WTC11 (cell line): ENCODE measurements at places on chromosomes 11 and 22.

- H3K27ac ChIP-seq = no peak overlapping the region
- H3K36me3 ChIP-seq = no peaks in the 10 kb centered on the region
- no peak overlapping the region for H3K4me3 ChIP-seq
- DNase-seq = peak; percentile 46
- peaks cover 2% of the 10 kb centered on the region; the same call in 1 of the 2 replicates for H3K27me3 ChIP-seq
Observed at GRCh38 chr22:44583854-44584253, 85.8 kb upstream of the RTL6 start.

- no peaks in the 10 kb centered on the region for H3K4me1 ChIP-seq
- DNase-seq = no peak
- peaks cover 9% of the 10 kb centered on the region for H3K27me3 ChIP-seq
- peaks cover under 1% of the 10 kb centered on the region; the same call in 1 of the 2 replicates for H3K36me3 ChIP-seq
- H3K4me3 ChIP-seq = no peak overlapping the region
Observed at GRCh38 chr11:60858236-60858635, 2.5 kb upstream of the PTGDR2 start.

- no peak for DNase-seq
- no peak overlapping the region for H3K4me3 ChIP-seq
- peak overlapping the region; percentile 70 for H3K27ac ChIP-seq
- peaks cover 15% of the 10 kb centered on the region for H3K36me3 ChIP-seq
Observed at GRCh38 chr22:37913233-37913721, 7.2 kb downstream of the MICALL1 start.

DNA sequence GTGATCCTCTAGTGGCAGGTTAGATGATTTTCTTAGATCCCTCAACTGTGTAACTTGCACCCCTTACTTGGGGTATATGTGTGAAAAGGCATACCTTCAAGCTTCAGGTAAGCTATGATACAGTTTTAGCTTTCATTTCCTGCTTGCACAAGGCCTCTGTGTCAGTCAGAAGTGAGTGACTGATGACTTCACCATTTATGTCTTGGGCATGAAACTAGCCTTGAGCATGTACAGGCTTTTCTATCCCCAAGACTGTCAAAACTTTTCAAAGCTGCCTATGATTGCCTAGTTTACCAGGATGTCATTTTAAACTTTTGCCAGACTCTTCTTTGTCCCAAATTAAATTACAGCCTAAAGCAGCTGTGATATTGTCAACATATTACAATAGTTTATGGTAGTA, 286.1 kb upstream of the CNTN5 start:
- H3K27ac ChIP-seq = no peak overlapping the region; the same call in 1 of the 2 replicates
- no peaks in the 10 kb centered on the region for H3K36me3 ChIP-seq
- peaks cover 18% of the 10 kb centered on the region for H3K4me1 ChIP-seq
- no peaks in the 10 kb centered on the region for H3K27me3 ChIP-seq

DNA sequence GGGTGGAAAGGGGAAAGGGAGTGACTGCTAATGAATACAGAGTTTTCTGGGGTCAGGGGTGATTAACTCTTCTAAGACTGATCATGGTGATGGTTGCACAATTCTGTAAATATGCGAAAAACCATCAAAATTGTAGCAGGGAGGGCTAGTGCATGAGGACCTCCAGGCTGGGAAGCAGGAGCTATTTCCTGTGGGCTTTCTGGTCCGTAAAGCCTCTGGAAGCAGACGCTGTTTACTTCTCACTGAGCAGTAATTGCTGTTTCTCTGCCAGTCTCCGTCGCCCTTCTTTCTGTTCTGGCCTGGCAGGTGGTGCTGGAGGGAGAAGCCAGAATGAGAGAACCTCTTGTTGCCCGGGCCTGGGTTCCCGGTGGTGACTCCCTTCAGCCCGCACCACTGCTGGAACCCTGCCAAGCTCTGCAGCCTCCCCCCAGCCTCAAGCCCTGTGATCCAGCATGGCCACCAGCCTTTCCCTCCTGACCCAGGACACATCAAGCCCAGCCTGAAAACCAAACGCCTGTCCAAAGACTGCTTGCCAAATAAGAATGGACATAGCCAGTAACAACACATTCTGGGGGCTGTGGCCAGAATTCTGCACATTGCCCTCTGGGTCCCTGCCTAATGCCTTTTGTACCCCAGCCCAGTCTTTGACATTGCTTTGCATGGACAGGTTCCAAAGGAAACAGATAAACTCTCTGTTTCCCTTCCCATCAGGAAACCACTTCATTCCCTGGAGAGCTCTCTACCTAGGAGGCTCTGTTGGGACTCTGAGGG, 201.0 kb upstream of the NAV2 start:
- no peaks in the 10 kb centered on the region; the same call in 1 of the 2 replicates for H3K27me3 ChIP-seq
- H3K36me3 ChIP-seq = no peaks in the 10 kb centered on the region
- peaks cover 3% of the 10 kb centered on the region; the same call in 1 of the 2 replicates for H3K4me1 ChIP-seq
- DNase-seq = no peak
- H3K27ac ChIP-seq = no peak overlapping the region

GRCh38 chr22:27761665-27762064, 39.9 kb downstream of the MN1 start:
- H3K27ac ChIP-seq = no peak overlapping the region
- no peak for DNase-seq
- no peak overlapping the region for H3K4me3 ChIP-seq
- H3K27me3 ChIP-seq = no peaks in the 10 kb centered on the region
- peaks cover 17% of the 10 kb centered on the region for H3K4me1 ChIP-seq

DNA sequence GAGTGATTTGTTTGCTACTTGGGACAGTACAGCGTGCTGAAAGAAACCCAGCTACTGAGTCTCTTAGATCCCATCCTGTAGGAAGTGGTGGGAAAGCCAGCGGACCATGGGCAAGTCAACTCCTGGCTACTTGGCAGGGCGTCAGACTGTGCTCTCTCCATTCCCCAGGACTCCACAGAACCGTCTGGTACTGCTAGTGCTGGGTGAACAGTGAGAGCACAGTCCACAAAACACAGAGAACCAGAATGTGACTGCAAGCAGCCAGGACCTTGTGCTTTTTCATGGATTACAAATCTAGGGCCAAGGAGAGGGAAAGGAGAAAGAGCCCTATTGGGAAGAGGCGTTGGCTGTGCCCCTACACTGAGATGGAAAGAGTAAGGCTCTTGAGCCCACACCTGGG, 10.2 kb downstream of the BID start:
- H3K36me3 ChIP-seq = no peaks in the 10 kb centered on the region
- no peaks in the 10 kb centered on the region; the same call in 1 of the 2 replicates for H3K27me3 ChIP-seq
- no peak overlapping the region for H3K4me3 ChIP-seq
- no peak for DNase-seq
- no peak overlapping the region for H3K27ac ChIP-seq

DNA sequence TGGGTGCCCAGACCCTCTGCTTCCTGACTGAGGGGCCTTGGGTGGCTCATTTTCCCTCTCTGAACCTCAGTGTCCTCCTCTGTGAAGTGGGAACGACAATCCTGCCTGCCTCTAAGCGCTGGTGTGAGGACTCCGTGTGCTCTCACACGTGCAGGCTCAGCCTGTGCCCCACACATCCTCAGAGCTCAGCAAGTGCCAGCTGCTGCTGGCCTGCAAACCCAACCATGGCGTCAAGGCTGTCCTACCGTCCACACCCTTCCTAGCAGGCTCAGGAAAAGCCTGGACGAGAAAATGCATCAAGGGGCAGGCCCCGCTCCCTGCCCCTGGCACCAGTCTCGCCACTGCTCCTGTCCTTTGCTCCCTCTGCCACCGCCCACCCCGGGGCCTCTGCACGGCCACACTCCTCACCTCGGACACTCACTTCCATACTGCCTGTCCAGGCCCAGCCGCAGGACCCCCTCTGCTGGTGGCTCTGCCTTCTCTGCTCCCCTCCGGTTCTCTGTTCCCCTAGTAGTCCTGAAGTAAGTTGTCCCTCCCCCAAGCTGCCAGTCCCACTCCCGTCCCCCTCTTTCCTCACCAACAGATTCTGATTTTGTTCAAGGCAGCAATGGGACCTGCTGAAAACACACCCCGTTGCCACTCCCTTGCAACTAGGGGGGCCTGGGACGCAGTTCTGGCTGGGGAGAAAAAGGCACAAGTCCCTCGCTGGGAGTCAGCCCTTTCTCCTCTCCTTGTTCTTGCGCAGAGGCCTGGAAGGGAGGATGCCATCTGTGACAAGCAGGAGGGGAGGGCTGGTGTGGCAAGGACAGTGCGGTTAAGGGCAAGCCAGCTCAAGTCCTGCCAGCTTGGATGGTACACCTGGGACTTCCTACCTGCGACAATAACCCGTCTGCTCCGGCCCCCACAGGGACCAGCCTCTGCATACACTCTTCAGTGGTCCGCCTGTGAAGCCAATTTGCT, 62.2 kb downstream of the ARFGAP3 start:
- H3K4me3 ChIP-seq = no peak overlapping the region
- no peaks in the 10 kb centered on the region for H3K36me3 ChIP-seq
- DNase-seq = peak; percentile 49
- H3K27ac ChIP-seq = peak overlapping the region; percentile 82
- H3K27me3 ChIP-seq = no peaks in the 10 kb centered on the region
- H3K4me1 ChIP-seq = peaks cover 8% of the 10 kb centered on the region; the same call in 1 of the 2 replicates

DNA sequence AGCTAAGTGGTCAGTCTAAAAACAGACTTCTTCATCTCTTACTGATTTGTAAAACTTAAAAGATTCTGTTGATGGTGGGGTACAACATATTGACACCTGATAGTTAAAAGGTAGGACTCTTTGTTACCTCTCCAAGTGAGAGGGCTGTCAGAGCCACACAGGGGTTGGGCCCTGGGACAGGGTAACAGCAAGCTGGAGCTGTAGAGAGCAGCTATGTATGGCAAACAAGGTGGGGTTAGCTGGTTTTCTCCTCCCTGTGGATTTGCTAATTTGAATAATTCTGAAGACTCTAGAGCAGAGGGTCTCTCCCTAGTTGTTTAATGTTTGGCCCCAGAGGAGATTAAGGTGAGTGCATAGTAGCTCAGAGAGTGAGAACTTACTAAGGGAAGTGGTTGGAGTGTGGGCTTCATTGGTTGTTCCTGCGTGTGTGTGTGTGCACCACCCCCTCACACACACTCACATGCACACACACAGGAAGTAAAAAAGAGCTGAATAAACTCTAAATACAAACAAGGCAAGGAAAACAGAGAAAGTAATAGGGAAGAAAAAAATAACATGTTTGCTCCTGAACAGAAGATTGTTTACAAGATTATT, 9.2 kb upstream of the GAS2 start:
- peaks cover 26% of the 10 kb centered on the region for H3K4me1 ChIP-seq
- no peak overlapping the region for H3K4me3 ChIP-seq
- peaks cover 7% of the 10 kb centered on the region for H3K36me3 ChIP-seq

DNA sequence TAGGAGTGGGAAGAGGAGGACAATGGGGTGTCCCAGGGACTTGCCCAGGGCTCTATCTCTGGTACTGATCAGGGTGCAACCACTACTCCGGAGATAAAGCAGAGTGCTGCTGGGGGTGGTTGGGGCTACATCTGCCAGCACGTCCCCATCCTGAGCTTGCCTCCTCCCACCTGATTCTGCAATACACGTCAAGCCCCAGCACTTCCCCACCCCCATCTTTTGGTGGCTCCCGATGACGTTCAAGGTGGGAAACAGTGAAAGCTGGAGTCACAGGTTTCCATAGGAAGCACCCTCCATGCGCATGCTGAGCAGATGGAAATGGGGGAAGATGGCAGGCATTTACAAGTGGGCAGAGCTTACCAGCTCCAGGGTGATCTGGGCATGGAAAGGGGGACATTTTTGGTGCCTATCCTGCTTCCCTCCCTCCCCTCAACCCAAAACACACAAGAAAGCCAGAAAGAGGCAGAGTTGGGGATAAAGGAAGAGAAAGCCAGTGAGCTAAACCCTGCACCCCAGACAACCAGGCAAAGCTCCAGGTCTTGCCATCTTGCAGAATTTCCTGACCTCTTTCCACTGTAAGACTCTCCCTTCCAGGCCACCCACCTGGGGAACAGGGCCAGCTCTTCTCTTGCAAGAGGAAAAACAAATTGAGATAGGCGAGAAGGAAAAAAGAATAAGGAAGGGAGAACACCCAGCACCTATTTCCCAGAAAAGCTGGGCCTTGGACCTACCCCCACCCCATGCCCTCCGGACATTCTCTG, 15.8 kb downstream of the SYT7 start:
- peaks cover 19% of the 10 kb centered on the region for H3K27me3 ChIP-seq
- no peak overlapping the region for H3K27ac ChIP-seq
- no peak overlapping the region for H3K4me3 ChIP-seq

DNA sequence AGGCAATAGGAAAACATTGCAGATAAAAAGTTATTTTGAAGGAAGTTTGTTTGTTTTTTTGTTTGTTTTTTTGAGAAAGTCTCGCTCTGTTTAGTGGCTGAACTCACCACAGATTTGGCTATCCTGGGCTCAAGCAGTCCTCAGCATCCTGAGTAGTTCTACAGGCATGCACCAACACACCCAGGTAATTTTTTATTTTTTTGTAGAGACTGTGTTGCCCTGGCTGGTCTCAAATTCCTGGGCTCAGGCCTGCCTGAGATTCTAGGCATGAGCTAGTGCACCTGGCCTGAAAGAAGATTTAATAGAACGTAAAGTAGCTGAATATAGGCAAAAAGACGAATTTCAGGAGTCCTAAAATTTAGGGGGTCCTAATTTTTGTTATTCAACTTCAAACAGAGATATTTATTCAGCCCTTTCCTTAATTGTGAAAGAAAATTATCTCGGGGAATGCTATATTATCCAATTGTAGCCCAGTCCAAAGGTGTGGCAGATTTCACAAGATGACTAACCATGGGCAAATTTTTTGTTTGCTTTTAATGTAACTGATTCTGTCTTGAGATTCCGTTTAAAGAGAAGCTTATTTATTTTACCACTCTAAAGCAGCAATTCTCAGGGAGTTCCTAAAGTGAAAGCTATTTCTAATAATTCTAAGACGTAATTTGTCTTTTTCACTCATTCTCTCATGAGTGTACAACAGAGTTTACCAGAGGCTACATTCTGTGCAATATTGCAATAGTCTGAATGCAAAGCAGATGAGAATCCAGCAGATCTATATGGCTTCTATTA, 940 bp downstream of the IL18 start:
- H3K36me3 ChIP-seq = no peaks in the 10 kb centered on the region
- H3K27me3 ChIP-seq = no peaks in the 10 kb centered on the region; the same call in 1 of the 2 replicates
- peaks cover 10% of the 10 kb centered on the region for H3K4me1 ChIP-seq
- H3K4me3 ChIP-seq = no peak overlapping the region

- H3K4me3 ChIP-seq = no peak overlapping the region
- no peak overlapping the region for H3K27ac ChIP-seq
- 0 out of 2 replicates have a peak, but pooled peaks cover 5% of the 10 kb centered on the region for H3K4me1 ChIP-seq
- DNase-seq = no peak
- no peaks in the 10 kb centered on the region for H3K27me3 ChIP-seq
- peaks cover 12% of the 10 kb centered on the region for H3K36me3 ChIP-seq
Observed at GRCh38 chr11:107203656-107204055, 185.4 kb upstream of the GUCY1A2 start.

- H3K4me1 ChIP-seq = peaks cover 69% of the 10 kb centered on the region
- DNase-seq = no peak
- no peak overlapping the region for H3K27ac ChIP-seq
- peaks cover 6% of the 10 kb centered on the region for H3K27me3 ChIP-seq
- H3K4me3 ChIP-seq = no peak overlapping the region
Observed at GRCh38 chr11:63504933-63505586, 824 bp upstream of the LGALS12 start.

- H3K27ac ChIP-seq = no peak overlapping the region
- H3K36me3 ChIP-seq = peaks cover 14% of the 10 kb centered on the region
- DNase-seq = peak; percentile 19
- H3K4me1 ChIP-seq = no peaks in the 10 kb centered on the region
Observed at GRCh38 chr22:47901911-47902310, 1139.5 kb downstream of the TBC1D22A start.

- no peak for DNase-seq
- peaks cover 8% of the 10 kb centered on the region for H3K4me1 ChIP-seq
- H3K27me3 ChIP-seq = no peaks in the 10 kb centered on the region
- peaks cover 3% of the 10 kb centered on the region; the same call in 1 of the 2 replicates for H3K36me3 ChIP-seq
Observed at GRCh38 chr11:1504581-1505290, 18.2 kb upstream of the MOB2 start.
